Hippocampal formation (tissue), 2 donors: ENCODE measurements at places on chromosomes 5 and 9.

DNA sequence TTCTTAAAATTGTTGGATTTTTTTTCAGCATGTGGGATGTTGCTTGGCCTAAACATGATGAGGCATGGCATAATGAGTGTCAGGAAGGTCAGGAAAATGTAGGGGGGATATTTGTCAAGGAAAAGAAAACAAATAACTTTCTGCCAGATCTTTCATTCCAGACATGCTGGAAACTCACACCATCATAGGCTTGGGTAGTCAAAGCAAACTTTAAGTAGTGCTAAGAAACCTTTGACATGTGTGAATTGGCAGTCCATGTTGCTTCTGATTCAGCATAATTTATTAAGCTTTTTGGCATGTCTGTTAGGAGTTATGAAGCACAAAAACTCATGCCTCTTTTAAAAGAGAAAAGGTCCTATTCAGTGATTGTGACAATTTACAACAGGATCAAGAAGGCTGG is 61.3 kb upstream of the MTAP start:
- no peak for DNase-seq

DNA sequence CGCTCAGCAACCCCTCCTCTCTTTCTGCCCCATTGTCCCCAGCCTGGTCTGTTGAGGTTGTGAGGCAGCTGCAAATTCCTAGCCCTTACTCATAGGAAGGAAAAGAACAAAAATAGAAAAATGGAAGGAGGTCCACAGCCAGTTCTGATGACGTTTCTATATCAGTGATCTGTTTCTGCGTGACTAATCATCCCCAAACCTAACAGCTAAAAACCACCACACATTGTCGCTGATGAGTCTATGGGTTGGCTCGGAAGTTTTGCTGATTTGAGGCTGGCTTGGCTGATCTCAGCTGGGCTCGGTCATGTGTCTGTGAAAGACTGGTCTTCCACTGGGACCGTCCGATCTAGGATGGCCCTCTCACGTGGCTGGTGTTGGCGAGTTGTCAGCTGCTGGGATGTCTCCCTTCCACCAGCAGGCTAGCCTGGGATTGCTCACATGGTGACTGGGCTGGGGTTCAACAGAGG is 200.6 kb upstream of the ZNF618 start:
- no peak for DNase-seq

DNA sequence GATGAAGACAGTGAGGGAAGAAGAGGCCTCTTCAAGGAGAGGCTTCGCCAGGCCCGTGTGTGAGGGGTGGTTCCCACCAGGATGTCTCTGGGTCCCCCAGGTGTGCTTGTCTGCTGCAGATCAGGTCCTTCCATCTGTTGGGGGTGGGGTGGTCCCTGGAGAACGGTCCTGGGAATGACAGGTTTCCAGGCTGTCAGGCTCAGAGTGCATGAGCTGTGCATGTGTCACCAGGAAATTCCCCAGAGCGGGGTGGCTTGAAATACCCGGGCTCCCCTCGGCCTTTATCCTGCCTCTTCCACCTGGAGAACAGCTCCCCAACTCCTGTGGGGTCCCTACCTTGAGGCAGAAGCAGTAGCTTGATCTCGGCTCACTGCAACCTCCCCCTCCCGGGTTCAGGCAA is 118.8 kb downstream of the GAPVD1 start:
- DNase-seq, result no peak

DNA sequence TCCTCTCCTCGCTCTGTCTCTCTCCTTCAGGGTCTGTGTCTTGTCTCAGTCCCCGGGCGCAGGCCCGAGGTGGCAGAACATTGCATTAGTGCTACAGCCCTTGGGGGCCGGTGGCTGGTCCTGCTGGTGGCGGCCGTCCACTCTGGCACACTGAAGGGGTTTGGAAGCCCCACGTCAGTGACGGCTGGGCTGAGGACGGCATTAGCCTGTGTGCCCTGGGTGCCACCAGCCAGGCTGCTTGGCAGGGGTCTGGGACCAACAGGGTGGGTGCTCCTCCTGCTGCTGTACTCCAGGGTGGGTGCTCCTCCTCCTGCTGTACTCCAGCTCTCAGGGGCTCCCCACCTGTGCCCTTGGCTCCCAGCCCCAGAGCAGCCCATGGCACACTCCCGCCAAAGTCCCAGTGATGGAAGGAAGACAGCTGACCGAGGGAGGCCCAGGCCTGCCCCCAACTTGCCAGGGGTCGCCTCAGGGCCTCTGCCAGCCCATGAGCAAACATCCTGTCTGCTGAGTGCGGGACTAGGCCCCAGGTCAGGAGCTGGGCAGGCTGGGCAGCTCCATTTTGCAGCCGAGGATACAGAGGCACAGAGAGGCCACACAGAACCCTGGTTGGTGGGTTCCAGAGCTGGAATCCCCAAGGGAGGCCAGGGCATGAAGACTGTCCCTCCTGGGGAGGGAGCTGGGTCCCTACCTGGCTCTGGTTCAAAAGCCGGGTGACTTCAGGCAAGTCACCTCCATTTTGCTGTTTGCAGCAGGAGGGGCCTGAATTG is 27.3 kb downstream of the SARDH start:
- DNase-seq, result no peak

GRCh38 chr9:79149585-79149984 is 422.2 kb upstream of the TLE4 start:
- DNase-seq, result no peak

- DNase-seq, result no peak
Observed at GRCh38 chr5:355958-356357, 34.4 kb downstream of the AHRR start.

DNA sequence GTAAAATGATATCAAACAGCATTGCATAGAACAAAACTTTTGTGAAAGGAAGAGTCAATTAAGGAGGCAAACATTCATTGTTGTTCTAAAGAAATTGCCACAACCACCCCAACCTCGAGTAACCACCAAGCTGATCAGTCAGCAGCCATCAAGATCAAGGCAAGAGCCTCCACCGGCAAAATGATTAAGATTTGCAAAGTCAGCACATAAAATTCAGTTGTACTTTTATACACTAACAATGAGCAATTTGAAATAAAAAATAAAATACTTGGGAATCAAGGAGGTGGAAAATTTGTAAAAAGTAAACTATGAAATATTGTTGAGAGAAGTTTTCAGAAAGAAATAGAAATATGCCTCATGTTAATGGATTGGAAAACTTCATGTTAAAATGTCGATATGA is 1118.5 kb downstream of the PTPRD start:
- no peak for DNase-seq

GRCh38 chr9:19486803-19487202 is 78.0 kb downstream of the ACER2 start:
- DNase-seq, result no peak

DNA sequence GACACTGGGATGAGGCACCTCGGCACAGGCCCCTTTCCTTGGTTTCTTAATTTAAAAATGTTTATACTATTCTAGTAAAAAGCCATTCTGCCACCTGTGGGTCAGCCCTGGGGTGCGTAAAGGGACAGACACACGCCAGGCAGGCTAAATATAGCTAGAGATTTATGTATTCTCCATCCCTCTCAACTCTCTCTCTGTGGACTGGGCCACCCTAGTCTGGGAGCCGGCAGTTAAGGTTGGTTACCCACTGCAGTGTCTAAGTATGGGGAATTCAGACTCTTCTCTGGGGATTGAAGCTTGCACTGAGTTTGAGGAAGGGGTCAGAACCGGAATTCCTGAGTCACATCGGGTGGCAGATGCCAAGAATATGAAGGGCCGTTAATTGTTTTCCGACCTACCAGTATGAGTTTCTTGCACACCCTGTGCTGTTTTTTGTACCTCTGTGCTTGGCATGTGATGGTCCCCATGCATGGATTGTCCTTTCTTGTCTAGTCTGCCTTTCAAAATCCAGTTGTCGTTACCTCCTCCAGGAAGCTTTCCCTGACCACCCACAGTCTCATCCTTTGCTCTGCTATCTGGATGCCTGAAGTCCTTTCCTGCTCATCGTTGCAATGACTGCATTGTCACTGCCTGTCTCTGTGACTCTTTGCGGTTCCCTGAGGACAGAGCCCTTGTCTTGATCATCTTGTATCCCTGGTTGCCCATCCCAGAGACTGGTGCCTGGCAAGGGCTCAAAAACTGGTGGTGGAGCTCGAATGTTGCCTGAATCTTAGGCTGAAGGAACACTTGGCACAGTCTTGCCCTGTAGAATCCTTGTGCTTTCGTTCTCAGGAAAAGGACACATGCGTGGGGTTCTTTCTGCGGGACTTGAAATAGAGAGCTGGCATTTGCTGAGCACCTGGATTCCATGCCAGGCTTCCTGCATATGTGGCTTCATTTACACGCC is 2.1 kb downstream of the NEURL1B start:
- DNase-seq, result no peak

GRCh38 chr5:163889369-163889768 is 383.9 kb downstream of the MAT2B start:
- no peak for DNase-seq

- no peak for DNase-seq
Observed at GRCh38 chr5:153030755-153031725, 459.4 kb upstream of the GRIA1 start.

- no peak for DNase-seq
Observed at GRCh38 chr5:141512911-141513626, 24.2 kb downstream of the PCDHGC5 start.

GRCh38 chr5:114174837-114175236 is 187.0 kb upstream of the KCNN2 start:
- DNase-seq, result no peak

- no peak for DNase-seq
Observed at GRCh38 chr5:66861402-66861801, 265.2 kb downstream of the MAST4 start.

- DNase-seq, result no peak
Observed at GRCh38 chr9:134226221-134226930, 62.0 kb upstream of the RNU6ATAC start.

DNA sequence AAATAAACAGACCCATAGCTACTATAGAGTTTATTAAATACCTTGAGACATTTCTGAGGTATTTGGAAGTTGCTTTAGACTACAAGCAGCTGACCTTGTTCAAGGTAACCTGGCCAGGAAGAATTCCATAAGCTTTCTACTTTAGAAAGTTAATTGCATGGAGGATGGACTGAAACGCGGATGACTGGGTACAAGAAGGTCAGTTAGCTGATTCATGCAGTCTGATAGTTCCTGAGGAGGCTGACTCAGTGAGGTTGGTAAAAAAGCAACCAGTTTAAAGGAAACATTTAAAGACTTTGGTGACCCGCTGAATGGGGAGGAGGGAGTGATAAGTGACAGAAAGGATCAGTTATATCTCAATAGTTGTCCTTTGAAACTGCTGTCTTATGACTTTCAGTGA is 670.1 kb upstream of the CDH9 start:
- DNase-seq, result no peak
